Mucosa of descending colon (tissue), 3 donors: ENCODE measurements at places on chromosomes 13 and 19.

GRCh38 chr13:29472332-29472961 is 123.0 kb downstream of the SLC7A1 start:
- peak; percentile 42 for DNase-seq

DNA sequence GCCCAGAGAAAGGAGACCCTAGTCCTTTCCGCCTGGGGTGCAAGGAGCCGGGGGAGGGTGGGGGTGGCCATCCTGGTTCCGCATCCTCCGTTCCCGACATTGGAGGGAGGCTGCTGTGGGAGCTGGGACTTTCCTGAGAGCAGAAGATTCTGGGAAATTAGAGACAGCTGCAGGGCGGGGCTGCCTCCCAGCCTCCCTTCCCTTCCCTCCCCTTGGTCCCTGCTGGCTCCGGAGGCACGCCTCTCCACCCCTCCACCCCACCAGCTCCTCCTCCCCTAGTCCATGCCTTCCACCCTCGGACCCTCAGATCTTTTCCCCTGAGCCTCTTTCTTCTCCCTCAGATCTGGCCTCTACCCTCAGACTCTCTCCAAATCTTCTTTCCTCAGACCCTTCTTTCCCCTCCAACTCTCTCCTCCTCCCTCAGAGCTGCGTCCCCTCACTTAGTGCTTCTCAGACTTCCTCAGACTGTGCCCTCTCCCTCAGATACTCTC is 3.1 kb upstream of the BCL3 start:
- DNase-seq, result peak; percentile 90

DNA sequence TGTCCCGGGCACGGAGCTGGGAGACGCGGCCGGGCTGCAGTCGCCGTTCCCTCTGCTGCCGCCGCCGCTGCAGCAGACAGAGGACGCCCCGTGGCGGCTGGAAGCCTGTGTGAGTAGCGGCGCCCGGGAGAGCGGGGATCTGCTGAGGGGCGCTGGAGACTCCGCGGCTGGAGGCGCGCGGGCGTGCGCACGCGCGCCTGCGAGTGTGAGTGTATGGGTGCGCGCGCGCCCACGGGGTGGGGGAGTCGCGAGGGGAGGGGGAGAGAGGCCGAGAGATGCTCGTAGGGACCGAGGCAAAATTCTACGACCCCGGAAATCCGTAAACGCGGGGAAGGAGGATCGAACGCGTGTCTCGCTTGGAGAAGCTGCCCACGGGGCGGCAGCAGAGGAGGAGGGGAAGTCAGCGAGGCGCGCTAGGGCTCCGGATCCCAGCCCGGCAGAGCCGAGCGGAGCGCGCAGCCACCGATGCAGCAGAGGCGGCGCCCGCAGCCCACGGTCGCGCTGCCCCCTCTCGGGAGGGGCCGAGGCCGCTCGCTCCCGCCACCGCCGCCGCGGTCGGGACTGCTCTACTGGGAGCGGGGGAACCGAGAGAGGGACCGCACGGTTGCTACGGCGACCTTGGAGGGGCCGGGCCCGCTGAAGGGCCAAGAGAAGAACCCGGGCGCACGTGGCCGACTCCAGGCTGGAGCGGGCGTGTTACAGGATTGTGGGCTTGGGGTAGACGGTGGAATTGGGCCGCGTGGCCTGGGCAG is at the start of gene ENOX1:
Gene ENOX1, minus strand, starts transcription at position 207 of the 752 bp plus-strand sequence.
- peak; percentile 58 for DNase-seq

GRCh38 chr19:5694956-5695648 is 5.0 kb downstream of the RPL36 start:
- no peak for DNase-seq

DNA sequence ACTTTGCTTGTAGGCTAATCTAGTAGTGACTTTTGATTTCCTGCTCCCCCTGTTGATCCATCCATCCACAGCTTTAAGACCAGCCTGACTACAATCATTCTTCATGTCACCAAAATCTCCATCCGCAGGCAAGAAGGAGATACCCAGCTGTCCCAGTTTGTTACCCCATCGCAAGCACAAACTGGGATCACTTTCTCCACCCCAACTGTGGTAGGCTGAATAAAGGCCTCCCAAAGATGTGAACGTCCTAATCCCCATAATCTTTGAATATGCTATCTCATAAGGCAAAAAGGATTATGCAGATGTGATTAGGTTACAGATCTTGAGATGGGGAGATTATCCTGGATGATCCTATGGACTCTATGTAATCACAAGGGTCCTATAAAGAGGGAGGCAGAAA is 202.0 kb downstream of the ENOX1 start:
- DNase-seq, result no peak

DNA sequence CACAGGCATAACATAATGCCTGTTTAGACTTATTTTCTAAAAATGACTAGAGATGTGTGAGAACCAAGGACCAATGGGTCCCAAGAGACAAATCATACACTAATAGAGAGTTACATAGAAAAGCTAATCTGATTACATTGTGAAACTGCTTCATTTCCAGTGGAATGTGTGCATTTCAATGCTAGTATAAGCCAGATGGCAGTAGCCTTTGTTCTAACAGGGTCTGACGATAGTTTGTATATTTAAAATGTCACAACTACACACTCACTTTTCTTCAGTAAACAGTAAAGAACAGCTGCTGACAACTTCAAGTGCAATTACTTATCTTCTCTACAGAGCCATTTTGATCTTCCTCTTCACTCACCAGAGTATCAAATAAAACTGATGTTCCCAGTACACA is 4.3 kb upstream of the SLITRK5 start:
- no peak for DNase-seq

GRCh38 chr19:30169196-30169900 is 202.8 kb upstream of the ZNF536 start:
- no peak for DNase-seq

DNA sequence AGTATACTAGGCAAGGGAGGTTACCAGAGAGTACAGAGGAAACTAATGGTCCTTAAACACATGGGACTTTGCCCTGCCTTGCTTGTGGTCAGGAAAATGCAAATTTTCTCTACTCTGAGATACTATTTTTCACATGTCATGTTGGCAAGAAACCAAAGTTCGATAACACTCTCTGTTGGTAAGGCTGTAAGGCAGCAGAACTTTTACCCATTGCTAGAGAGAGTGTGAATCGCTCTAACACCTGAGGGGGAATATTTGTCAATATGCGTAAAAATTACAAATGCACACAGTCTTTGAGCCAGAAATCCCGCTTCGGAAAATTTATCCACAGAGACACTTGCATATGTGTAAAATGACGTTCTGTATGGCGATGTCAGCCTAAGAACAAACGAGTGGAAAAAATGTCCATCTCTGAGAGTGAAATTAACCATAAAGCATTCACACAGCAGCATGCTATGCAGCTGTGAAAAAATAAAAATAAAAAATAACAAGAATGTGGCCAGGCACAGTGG is 9.5 kb upstream of the RFX1 start:
- no peak for DNase-seq

- DNase-seq, result no peak
These were observed 5.0 kb upstream of the MTIF3 start for GRCh38 chr13:27455331-27455855.

DNA sequence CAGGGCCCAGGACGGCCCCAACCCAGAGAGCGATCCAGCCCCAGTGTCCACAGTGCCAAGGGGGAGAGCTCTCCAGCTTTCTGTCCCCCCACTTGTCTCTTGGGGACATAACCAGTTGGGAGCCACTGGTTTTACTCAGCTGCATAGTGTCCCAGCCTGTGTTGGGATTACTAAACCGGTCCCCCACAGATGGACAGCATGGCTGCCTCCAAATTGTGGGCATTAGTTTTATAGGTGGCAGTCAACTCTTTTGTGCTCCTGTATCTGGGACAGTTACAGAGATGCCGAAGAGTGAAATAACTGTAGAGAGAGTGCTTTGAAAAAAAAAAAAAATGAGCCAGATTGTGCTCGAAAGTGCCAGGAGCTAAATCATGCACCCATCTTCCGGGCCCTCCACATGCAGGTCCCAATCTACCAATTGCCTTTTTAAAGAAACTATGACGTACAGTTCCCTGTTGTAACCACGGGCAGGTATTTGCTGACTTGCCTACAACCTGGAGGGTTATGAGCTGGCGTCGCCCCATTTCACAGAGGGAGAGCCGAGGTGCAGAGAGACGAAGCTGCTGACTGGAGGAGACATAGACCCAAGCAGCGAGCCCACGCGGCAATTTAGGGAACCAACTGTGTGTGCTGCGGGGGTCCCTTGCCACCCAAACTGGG is 2.4 kb upstream of the NFIC start:
- DNase-seq, result no peak

DNA sequence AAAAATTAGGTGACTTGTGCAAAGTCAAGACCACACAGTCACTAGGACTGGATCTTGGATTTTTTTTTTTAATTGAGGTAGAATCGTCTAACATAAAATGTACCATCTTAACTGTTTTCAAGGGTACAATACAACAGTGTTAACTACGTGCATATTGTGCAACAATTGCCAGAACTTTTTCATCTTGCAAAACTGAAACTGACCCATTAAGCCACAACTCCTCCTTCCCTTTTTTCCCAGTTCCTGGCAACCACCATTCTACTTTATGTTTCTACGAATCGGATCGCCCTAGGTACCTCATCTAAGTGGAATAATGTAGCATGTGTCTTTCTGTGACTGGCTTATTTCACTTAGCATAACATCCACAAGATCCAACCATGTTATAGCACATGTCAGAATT is 37.5 kb upstream of the POMP start:
- no peak for DNase-seq

DNA sequence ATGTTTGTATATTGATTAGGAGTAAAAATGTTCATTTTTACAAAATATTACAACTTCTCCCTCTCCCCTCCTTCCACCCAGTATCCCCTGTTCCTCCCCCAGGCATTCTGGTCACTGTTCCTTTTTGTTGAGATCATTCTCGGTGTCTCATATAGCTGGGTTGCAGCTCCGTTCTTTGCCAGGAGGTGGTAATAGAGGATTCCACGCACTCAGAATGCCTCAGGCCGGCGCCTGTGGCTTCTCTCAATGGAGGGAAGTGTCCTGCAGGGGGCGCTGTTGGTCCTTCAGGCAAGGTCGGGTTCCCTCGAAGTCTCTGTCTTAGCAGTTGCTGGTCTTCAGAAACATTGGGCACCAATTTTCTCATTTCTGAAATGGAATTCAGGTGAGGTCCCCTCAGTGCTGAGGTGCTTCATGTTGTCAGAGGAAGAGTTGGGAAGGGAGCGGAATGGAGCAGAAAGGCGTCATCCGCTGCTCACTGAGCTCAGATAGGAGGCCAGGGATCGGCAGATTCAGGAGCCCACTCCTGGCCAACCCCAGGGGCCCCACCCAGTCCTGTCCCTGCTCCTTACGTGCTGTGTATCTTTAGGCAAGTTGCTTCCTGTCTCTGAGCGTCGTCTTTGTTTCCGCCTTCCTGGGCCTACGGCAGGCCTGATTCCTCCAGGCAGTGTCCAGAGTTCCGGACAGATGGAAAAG is 10.3 kb upstream of the GARIN5A start:
- no peak for DNase-seq

DNA sequence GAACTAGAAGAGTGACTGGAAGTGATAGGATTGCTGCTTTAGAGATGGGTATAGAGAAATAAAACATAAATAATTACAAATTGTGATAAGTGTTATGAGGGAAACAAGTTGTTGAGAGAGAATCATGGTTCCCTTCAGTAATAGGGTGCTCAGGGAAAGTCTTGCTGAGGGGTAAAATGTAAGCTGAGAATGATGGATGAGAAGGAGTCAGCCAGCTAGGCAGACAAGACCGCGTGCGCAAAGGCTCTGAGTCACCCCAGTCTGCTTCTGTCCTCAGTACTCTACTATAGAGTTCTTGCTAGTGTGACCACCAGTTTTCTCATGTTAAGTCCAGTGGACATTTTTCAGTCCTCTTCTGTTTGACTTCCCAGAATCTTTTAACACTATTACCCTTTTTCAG is 39.5 kb downstream of the PCCA start:
- no peak for DNase-seq

DNA sequence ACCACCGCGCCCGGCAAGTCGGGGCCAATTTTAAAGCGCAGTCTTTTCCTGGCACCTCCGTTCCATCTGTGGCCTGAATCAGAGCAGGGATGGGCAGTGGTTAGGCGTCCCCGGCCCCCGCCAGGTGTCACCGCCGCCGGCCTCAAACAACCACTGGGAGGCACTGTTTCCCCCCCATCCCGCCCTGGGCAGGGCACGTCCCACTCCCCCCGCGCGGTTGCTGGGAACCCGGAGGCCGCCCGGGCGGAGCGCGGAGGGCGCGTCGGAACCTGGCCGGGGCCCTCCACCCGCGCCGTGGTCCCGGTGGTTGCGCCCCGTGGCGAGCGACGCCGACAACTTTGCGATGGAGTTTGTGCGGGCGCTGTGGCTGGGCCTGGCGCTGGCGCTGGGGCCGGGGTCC is at the start of gene GRIN3B:
Gene GRIN3B, plus strand, starts transcription at position 325 of the 400 bp plus-strand sequence. Its CDS starts 19 bp downstream, at position 344.
- peak; percentile 66 for DNase-seq

GRCh38 chr13:69450245-69450644 is 657.4 kb upstream of the ATXN8OS start:
- no peak for DNase-seq

- no peak for DNase-seq
These were observed 50.0 kb downstream of the TEX26 start for GRCh38 chr13:30982506-30982905.

DNA sequence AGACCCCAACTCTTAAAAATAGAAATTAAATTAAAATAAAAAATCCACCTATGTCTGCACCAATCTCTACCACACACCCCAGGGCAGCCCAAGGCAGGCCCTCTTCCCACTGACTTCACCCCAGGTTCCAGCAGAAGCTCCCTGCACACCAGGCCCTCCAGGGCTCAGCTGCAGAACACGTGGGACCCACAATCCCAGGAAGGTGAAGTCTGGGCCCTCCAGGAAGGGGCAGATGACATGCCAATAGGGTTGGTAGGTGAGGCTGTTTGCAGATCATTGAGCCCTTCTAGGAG is 19.2 kb upstream of the VSTM2B start:
- DNase-seq, result no peak

- no peak for DNase-seq
These were observed 294.7 kb downstream of the DCLK1 start for GRCh38 chr13:35836446-35836845.

DNA sequence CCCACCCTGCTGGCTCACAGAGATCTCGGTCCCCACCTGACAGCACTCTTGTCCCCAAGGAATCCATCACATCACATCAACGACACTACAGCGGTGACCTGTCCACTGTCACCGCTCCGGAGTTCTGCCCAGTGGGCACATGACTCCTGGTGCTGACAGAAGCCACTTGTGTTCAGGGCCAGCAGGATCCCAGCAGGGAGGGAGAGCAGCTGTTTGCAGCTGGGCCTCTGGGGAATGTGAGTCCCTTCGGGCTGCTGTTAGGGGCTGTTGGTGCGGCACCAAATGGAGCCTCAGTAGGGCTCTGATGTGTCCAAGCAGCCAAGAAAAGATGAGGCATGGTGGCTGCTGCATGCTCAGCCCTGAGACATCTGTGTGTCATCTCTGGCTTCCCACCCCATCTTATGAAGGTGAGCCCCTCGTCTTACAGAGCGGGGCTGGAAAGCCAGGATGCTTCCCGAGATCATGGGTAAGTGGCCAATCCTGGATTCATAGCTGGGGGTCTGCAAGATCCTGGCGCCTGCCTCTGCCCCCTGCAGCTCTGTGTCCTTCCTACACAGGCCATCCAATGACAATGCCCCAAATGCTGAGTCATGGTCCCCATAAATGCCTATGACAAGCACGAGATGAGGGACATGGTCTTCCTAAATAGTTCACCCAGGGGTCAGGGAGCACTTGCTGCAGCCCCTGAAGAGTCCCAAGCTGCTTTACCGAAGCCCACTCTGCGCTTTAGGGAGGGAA is 56.0 kb downstream of the F2RL3 start:
- no peak for DNase-seq
